ENCODE measurements at places on chromosomes 2 and 18.

- DNase-seq, result no peak
Measured at GRCh38 chr18:24488824-24489493, 28.5 kb downstream of the HRH4 start.

GRCh38 chr2:196334710-196335109, 163.3 kb upstream of the STK17B start:
- no peak for DNase-seq

GRCh38 chr2:135775420-135775819, 33.8 kb downstream of the UBXN4 start:
- no peak for DNase-seq

DNA sequence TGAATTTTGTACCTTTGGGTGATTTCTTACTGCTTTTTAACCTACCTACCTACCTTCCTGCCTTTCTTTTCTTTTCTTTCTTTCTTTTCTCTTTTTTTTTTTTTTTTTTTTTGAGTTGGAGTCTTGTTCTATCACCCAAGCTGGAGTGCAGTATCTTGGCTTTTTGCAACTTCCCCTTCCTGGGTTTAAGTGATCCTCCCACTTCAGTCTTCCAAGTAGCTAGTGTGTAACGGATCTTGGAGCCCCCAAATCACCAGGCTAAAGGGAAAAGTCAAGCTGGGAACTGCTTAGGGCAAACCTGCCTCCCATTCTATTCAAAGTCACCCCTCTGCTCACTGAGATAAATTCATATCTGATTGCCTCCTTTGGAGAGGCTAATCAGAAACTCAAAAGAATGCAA, 61.3 kb downstream of the DDX18 start:
- DNase-seq, result no peak

DNA sequence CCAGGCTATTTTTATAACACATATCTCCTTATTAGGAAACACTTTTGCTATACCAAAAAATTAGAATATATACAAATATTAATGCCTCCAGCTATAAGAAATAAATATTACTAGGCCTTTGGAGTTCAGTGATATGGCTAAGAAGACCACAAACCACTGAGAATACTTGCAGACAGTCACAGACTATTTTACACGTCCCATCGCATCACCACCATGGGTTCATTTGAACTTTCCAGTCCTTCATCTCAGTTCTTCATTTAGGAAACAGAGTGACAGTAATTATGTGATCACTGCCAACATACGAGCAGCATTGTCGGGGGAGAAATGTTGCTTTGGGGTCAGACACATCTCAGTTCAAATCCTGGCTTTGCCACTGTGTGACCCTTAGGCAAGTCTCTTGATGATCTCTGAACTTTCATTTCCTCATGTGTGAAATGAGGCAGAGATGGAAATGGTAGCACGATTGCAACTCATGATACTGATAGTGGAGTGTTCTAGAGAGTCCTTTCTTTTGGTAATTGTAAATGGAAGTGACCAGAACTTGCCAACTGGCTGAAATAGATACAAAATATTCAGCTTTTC, 138.9 kb upstream of the NRP2 start:
- no peak for DNase-seq

GRCh38 chr2:221997100-221997499, 301.7 kb downstream of the PAX3 start:
- DNase-seq, result no peak

DNA sequence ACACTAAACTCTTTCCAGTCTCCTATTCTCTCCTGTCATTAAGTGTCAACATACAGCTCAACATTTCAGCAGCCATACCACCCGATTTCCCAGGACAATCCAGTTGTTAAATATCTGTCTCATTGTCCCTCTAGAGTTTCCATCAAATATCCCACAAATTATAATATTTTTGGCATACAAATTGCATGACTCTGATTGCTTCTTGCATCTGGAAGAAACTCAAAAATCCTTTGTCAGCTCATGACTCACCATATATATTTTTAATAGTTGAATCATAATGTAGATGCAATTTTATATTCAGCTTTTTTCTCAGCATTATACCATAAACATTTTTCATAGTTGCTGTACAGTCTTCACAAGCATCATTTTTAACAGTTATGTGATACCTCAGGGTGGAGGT, 7.2 kb downstream of the SLC30A3 start:
- no peak for DNase-seq

DNA sequence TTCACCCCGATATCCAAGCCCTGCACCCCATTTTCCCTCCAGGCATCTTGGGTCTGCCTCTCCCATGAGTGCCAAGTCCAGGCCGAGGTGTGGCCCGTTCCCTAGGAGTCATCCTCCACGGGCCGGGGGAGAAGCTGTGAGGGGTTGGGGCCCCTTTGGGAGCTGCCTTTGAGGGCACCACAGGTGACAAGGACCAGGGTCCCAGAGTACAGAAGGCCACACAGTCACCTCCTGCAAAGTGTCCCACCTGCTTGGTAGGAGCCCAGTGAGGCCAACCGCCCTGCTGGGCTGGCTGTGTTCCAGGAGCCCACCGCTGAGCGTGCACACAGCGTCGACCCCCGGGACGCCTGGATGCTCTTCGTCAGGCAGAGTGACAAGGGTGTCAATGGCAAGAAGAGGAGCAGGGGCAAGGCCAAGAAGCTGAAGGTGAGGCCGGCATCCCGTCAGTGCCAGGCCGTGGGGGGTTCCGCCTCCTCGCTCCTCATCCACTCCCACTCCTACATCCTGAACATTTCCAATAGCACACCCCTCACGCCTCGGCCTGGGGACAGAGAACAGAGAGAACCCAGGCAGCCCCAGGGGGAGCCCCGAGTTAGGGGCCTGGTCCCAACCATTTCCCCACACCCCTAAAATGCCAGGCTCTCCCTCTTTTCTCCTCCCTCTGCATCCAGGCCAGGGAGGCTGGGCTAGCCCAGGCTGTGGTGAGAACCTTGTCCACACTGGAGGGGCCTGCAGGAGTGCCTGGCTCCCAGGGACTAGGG, 2.7 kb downstream of the ERFE start:
- no peak for DNase-seq

All from NCI-H510A (cell line).